ENCODE measurements at places on chromosomes 12 and 14.
A peak's percentile ranks its signal among the peaks of the same experiment; 100 is the strongest.

DNA sequence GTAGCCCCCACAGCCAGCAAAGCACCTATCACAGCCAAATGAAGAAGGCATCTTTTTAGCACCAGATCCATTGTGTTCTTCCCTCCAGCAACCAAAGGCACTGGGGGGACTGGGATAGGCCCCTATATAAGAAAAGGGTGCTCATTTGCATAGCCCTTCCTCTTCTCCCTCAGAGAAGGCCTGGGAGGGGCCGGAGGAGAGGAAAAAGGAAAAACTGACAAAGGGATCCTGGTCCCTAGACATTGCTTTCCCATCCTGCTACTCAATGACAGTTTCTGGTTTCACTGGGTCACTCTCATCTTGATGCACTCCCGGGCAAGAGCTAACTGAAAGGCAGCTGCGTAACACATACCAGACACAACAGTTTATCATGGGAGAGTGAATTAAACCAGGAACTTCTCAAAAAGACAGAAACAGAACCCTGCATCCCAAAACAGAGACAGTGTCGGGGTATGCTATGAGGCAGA is at the start of gene PMEL:
Gene PMEL (minus strand): TSS at position 102 of the 467 bp plus-strand sequence. CDS start 31 bp downstream, at position 71.
- DNase-seq = no peak

DNA sequence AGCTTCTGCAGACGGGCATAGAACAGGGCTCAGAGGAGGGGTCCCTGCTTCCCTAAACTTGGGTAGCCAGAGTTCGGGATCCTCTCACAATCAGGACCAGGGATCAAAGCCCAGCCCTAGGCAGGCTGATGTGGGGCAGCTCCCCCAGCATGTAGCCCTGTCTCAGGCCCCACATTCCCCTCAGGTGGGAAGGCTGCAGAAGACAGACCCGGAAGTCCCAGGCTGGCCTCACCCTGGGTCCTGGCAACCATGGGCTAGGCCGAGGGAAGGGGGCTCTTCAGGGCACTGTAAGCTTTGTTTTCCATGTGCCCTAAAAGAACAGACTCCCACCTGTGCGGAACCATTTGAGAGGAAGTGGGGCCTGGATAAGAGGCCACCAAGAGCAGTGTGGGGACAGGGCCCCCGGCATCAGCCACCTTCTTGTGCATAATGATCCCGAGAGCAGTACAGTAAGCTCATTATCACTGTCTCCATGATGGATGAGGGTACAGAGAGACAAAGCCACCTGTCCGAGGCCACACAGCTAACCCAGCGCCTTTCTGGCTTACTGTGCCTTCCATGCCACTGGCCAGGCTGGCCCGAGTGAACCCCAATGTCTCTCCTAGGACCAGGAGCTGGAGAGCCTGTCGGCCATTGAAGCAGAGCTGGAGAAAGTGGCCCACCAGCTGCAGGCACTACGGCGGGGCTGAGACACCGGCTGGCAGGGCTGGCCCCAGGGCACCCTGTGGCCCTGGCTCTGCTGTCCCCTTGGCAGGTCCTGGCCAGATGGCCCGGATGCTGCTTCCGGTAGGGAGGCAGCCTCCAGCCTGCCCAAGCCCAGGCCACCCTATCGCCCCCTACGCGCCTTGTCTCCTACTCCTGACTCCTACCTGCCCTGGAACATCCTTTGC is 11.5 kb downstream of the CHGA start:
- DNase-seq = no peak

DNA sequence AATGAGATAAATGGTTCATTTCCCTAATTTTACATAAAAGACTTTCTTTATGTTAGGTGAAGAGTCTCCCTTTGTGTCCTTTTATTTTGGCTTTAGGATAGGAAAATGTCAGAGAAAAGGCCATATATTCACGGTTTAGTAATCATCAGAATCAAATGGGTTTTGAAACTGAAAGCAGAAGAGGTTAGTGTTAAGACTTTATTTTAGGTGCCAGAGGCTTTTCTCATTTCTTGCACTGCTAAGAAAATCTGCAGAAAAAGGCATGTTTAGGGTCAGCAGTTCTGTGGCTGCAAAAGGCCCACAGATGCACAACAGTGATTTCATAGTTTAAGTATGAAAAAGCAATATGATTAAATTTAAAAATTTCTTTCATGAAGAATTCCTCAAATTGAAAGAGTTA is 80.4 kb upstream of the SINHCAF start:
- DNase-seq = no peak

- DNase-seq = no peak
These were observed 26.5 kb upstream of the JDP2 start for GRCh38 chr14:75401361-75401760.

DNA sequence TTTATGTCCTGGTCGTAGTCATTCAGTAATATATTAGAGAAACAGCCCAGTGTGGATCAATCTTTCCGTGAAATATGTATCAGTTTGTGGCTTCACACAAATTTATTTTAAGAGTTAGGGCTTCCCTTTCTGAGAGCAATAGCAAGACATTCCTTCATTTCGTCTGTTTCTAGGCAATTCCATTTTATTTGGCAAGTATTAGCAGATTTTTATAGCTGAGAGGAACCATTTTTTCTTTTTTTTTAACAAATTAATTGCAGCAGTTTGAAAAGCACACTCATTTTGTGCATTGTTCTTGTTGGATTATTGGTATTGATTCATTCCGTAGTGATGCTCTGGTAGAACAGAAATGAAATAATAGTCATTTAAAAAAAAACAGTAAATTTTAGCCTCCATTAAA is 132.9 kb downstream of the SRGAP1 start:
- DNase-seq = no peak

DNA sequence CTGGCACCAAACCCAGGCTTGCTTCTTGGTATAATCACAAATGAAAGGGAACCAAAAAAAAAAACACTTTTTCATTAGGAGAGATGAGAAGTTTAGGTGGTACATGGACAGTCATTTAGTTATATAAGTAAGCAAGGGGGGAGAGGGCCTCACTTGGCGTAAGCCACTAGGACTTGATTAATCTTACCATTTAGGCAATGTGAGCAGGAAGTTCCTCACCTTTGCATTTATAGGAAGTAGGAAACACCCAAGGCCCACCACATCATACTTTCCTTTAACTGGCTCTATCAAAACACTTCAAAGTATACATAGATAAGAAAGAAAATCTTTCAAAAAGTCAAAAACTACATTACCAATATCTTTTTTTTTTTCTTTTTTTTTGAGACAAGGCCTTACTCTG is 6.7 kb upstream of the RPS6KA5 start:
- peak; percentile 46 for DNase-seq

DNA sequence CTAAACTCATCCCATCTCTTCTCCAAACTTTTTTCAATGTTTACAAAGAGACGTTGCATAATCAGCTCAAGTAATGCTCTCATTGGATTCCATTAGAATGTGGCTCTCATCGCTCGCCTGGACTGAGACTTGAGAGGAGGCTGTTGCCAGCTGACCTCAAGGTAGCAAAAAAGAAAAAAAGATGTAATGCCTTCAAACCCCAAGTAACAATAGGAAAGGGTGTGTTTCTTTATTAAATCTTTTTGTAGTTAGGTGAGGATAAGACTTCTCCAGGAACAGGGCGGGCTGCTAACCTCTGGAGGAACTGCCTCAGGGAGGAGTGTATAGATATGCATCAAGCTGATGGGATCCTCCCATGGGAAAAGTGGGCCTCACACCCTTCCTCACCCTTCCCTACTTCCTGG is 956 bp upstream of the PTHLH start:
- no peak for DNase-seq

DNA sequence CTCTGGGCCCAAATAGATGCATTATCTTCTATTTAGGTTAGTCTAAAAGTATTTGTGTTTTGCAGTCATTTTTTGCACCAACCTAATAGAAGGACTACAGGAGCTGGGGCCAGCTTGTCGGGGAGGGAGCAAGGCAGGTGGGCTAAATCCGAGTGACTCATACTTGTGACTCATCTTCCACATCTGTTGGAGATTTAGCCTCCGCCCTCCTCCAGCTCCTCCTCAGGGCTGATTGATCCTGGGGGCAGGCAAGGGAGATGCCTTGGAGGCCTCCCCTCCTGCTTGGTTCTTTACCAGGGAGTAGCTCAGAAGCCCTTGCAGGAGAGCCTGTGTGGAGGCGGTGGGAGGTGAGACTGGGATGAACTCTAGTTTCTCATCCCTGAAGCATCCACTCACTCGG is 27.9 kb downstream of the RHOF start:
- no peak for DNase-seq

GRCh38 chr12:132327336-132328171 is 1.8 kb downstream of the GALNT9 start:
- DNase-seq = no peak

DNA sequence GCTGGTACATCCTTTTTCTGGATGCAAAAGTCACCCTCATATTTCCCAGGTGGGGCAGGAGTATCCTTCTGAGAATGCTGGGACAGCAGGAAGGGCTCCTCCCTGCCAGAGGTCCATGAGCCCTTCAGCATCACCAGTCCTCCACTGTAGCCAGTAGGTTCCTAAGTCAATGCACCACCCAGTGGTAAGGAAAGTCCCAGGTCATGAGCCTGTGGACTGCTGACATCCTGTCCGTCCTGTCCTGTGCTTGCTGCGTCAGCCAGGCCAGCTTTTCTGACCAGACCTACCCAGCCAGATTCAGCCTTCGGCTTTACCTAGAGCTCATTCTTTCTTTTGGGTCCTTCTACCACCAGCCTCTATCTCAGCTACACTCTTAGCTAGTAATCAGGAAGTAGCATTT is 23.0 kb upstream of the ACTN1 start:
- no peak for DNase-seq

- DNase-seq = no peak
These were observed 2.3 kb downstream of the RDH12 start for GRCh38 chr14:67703997-67704396.

DNA sequence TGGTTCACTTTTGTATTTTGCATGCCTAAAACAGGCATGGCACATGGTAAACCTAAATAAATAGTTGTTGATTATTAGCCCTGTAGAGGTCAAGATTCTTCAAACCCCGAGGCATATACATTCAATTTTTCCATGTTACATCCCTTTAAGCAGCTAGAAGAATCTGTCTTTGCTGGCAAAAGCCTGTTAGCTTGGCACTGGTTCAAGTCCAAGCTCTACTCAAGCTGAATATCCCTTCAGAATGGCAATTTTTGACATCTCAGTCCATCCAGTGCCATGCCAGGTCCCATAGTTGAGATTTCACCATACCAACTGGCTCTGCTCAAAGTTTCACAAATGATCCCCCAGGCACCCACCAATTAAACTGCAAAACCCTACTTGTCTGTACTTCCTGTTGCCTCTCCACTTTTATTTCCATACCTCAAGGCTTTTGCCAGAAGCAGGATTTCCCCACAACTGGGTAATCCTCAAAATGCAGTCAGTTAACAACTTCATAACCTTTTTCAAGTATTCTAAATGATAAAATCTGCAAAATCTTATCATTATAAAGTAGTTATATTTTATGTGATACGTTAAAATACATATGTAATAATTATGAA is 9.0 kb upstream of the DCN start:
- DNase-seq = no peak

DNA sequence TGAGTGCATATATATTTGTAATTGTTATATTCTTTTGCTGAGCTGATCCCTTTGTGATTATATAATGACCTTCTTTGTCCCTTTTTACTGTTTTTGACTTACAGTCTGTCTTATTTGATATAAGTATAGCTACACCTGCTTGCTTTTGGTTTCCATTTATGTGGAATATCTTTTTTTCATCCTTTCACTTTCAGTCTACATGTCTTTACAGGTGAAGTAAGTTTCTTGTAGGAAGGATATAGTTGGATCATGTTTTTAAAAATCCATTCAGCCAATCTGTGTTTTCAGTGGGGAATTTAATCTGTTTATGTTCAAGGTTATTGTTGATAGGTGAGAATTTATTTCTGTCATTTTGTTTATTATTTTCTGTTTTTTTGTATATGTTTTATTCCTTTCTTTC is 12.1 kb downstream of the GZMH start:
- DNase-seq = no peak

DNA sequence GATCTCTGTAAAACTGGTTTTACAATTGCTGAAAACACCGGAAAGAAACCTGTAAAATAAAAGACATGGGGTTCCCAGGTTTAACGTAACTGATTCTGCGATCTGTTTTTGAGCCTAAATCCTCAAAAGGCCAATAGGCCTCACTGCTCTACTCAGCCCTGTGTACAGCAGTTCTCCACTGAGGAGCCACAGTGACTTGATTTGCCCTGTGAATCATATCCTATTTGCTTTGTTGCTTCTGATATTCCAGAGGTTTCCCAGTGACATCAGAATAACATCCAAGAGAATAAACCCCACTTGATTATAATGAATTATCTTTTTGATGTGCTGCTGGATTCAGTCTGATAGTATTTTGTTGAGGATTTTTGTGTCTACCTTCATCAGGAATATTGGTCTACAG is 27.5 kb downstream of the MDM1 start:
- DNase-seq = no peak

GRCh38 chr12:67208281-67209067 is 60.7 kb upstream of the CAND1 start:
- DNase-seq = no peak

- DNase-seq = peak; percentile 69
These were observed 14.1 kb upstream of the NUMB start for GRCh38 chr14:73472185-73473114.

- no peak for DNase-seq
These were observed 171.8 kb upstream of the PARP11 start for GRCh38 chr12:4044736-4045730.

- DNase-seq = no peak
These were observed 142.7 kb downstream of the TMEM117 start for GRCh38 chr12:43978556-43978955.

DNA sequence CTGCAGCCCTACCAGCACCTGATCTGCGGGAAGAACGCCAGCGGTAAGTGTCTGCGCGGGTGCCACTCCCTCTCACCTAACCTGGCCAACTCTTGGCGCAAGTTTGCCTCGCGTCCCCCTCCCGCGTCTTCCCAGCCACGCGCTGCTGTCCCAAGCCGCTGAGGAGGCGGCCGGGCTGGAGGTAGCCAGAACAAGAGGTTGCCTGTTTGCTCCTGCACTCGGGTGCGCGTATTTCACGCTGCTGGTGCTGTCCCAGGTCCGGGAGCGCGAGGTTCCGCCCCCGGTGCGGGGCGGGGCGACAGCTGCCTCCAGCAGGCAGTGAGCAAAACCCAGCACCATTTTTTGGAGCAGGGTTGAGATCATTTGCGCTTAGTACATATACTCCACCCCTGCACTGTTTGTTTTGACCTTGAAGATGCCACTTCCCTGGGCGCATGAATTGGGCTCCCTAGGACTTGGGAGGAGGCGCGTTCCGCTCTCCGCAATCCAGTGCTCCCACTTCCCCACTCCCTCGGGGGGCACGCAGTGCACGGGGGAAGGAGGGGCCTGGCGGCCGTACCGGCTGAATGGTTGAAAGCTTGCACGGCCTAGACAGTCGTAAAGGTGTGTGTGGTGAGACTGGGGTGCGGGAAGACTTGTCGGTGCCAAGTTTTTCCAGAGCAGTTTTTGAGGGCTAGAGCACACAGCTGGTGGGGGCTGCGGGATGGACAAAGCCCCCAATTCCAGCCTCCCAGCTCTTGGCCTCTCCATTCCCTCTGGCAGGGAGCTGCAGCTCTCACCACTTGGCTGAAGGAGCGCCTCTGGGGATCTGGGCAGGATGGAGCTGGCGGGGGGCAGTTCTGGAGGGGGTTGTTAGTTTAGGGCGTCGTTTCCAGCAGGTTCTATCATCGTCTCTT is 226.9 kb upstream of the CRY1 start:
- DNase-seq = peak; percentile 75

- DNase-seq = no peak
These were observed 25.9 kb upstream of the PAPLN start for GRCh38 chr14:73211251-73212040.

- DNase-seq = no peak
These were observed 1.3 kb downstream of the SBNO1 start for GRCh38 chr12:123363390-123363739.

GRCh38 chr14:22822016-22822570 is 6.9 kb upstream of the SLC7A7 start:
- no peak for DNase-seq

GRCh38 chr14:99475179-99475578 is 5.5 kb downstream of the SETD3 start:
- DNase-seq = no peak
